Glutamatergic neuron (in vitro differentiated cells): ENCODE measurements at places on chromosomes 16 and 17.
A peak's percentile ranks its signal among the peaks of the same experiment; 100 is the strongest.

DNA sequence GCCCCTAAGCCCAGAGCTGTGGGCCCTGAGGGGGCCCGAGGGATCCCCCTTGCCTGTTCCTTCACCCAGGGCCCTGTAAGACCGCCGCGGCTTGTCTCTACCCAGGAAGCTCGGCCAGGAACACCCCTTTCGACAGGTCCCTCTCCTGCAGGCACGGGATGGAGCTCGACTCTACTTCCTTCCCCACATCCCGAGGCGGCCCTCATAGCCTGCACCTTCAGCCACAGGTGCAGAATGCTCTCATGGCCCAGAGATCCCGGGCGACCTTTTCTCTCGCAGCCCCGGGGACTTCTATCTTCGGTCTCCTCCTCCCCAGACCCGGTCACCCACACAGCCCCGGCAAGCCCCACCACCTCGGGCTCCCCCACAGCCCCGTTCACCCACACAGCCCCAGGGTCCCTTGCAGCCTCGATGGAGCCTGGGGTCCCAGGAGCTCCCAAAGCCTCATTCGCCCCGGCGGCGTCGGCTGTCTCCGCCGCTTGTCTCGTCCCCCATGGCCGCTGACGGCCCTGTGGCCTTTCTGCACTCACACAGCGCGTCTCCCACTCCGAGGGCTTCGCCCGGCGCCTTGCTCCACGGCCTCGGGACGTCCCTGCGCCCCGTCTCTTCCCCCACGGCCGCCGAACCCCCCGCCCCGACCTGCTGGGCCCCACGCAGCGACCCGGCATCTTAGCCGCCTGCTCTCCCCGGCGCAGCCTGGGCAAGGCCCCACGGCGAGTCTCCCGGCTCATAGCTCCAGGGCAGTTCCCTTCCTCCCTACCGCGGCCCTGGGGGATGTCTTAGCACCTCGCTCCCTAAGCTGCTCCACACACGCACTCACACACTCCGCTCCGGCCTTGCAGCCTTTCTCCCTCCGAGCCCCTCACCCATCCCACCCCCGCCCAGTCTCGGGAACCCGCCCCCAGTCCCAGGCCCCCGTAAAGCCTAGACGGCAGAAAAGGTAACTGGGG is 650 bp downstream of the KIAA0753 start:
- peak; percentile 56 for DNase-seq

- no peak for DNase-seq
These were observed 1.5 kb downstream of the ITGAL start for GRCh38 chr16:30474074-30474452.

DNA sequence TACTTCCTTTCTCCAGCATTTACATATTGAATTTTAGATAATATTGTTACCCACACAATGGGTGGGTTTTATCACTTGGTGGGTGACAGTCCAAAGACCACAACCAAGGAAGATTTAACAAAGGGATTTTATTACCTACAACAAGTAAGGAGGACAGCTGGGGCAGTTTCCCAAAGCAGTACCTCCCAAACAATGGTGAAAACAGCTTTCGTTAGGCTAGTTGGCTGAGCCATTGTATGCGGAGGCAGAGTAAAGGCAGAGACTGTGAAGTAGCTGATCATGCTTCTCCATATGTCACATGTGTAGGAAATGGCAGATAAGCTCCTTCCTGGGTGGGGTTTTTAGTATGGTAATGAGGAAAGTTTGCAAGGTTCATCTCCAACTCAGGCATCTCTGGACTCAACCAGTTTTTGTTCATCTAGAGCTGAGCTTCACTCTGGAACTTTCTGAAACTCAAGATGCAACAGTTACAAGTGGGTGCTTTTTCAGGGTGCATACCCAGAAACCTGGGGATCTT is 104.3 kb upstream of the PSMD7 start:
- no peak for DNase-seq

DNA sequence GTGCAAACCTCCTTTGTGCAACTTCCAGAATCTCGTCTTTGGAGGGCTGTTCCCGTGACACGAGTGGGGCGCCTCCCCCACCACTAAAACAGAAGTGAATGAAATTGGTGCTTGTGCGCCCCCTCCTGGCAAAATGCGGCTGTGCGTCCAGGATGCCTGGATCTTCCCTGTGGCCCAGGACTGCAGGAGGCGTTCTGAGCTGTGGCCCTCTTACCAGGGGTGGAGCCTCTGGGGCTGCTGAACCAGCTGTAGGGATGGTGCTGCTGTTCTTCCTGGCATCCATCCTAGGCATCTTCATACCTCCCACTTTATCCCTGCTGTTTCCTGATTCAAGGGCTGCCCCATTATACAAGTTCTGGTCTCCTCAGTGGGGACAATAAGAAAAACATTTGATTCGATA is 18.5 kb upstream of the NAGLU start:
- DNase-seq: peak; percentile 77

DNA sequence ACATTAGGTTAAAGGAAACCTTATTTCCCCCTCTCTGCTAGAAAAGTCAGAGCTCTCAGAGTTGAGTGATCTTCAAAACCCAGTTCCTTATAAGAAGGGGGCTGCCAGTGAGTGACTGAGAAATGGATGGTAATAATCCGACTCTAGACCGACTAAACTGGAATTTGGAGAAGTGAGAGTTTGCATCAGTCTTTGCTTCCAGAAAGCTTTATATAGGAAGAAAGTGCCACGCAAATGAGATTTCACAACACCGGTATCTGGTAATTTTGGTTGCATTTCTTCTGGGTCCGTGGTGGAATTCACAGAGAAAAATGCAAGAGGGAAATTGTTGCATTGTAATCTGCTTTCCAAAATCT is 271.4 kb downstream of the MAF start:
- DNase-seq: no peak

- DNase-seq: no peak
These were observed 62.4 kb downstream of the NKD1 start for GRCh38 chr16:50610331-50611262.

GRCh38 chr17:80421381-80422090 is 6.6 kb downstream of the ENDOV start:
- DNase-seq: no peak

DNA sequence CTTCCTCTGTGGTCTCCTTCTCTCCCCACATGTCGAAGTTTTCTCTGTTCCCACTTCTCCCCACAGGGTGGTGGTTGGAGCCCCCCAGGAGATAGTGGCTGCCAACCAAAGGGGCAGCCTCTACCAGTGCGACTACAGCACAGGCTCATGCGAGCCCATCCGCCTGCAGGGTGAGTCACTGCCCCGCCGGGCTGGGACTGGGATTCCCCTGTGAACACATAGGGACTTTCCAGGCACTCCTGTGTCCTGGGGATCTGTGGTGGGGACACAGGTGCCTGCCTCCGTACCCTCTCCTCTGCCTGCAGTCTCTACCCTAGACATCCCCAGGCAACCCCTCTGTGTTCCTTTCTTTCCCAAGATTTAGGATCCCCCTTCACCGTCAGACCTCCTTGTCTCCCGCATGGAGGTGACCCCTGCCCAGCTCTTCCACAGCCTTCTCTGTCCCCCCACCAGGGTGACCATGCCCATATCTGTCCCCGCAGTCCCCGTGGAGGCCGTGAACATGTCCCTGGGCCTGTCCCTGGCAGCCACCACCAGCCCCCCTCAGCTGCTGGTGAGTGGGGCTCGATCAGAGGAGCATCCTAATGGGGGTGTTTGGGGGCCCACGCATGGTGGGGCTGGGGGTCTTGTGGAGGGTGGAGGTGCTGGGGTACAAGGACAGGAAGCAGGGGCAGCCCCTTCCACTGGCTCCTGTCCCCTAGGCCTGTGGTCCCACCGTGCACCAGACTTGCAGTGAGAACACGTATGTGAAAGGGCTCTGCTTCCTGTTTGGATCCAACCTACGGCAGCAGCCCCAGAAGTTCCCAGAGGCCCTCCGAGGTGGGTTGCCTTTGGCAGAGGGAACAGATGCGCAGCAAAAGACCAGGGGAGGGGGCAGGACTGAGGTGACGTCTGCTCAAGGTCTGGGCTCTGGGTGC is 5.8 kb downstream of the ITGAM start:
- no peak for DNase-seq

GRCh38 chr16:47358816-47359215 is 102.0 kb downstream of the ITFG1 start:
- DNase-seq: no peak

DNA sequence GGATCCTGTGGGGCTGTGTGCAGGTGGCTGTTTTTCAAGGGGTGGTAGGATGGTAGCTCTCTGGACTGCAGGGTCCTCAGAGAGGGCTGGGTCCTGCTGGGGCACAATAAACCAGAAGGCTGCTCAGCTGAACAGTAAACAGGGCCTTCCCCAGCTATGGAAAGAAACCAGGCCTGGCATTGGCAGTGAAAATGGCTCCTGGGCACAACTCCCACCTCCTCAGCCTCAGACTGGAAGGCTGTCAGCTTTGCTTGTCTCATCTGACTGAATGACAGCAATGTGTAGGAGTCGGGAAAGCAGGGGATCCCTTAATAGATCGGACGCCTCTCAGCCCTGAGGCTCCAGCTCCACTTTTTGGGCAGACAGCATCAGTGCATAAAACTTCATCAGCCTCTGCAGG is 59.8 kb upstream of the NLRP1 start:
- DNase-seq: no peak

- DNase-seq: no peak
These were observed 498 bp downstream of the IGFALS start for GRCh38 chr16:1792836-1793577.

- no peak for DNase-seq
These were observed 50.7 kb downstream of the PRMT7 start for GRCh38 chr16:68361485-68361884.

DNA sequence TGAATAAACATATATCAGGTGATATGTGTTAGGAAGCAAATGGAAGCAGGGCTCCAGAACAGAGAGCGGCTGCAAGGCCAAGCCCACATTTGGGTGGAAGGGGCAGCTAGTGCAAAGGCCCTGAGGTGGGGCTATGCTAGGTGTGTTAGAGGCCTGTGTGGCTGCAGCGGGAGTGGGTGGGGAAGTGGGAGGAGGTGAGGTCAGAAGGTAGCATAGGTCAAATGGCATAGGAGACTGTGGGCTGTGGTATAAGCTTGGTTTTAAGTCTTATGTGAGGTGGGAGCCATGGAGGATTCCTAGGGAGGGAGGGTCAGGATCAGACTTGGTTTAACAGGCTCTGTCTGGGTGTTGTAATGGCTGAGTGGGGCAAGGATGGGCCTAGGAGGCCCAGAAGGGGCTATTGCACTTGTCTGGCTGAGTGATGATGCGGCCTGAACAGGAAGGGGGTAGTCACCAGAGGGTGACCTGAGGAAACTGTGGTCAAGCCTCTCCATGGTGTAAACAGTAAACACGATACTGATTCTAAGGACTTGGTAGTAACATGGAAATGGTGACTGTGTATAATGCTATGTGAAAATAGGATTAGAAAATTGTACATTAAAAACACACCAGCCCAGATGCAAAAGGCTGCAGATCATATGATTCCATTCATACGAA is 31.1 kb downstream of the RAI1 start:
- no peak for DNase-seq

- no peak for DNase-seq
These were observed 135.5 kb upstream of the MYOCD start for GRCh38 chr17:12530161-12530560.

- DNase-seq: no peak
These were observed 156.9 kb upstream of the CIBAR2 start for GRCh38 chr16:85269165-85269564.

DNA sequence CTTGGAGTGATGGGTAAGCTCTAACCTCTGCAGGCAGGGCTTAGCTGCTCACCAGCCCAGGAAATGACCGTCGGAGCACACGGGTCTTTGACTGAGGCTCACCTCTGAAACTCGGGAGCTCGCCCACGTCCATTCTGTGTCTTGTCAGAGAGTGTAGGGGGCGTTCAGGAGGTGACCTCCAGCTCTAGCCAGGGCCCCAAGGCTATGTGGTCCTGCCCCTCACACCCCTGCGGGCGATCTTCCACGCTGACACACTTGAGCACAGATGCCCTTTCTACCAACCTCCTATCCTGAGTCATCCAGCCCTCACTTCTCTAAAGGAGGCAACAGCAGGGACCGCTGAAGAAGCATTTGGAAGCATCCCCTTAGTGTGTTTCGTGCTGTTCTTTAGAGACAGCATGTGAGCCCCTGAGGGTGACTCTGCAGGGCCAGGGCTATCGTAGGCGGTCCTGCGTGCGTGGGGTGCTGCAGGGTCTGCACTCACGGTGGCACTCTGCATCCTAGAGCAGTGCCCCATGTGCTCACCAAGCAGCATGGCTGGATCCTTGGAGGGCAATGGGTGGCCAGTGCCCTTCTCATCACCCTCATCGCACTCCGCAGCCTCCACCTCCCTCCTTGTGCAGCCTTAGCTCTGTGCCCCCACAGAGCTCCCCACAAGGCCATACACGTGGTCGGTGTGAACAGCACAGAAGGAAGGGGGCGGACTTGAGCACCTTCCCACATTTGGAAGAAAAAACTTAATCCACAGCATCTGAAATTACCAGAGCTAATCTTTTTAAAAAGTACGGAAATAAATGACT is 33.8 kb downstream of the SLC47A1 start:
- no peak for DNase-seq

GRCh38 chr16:22861580-22861979 is 47.6 kb downstream of the HS3ST2 start:
- no peak for DNase-seq

DNA sequence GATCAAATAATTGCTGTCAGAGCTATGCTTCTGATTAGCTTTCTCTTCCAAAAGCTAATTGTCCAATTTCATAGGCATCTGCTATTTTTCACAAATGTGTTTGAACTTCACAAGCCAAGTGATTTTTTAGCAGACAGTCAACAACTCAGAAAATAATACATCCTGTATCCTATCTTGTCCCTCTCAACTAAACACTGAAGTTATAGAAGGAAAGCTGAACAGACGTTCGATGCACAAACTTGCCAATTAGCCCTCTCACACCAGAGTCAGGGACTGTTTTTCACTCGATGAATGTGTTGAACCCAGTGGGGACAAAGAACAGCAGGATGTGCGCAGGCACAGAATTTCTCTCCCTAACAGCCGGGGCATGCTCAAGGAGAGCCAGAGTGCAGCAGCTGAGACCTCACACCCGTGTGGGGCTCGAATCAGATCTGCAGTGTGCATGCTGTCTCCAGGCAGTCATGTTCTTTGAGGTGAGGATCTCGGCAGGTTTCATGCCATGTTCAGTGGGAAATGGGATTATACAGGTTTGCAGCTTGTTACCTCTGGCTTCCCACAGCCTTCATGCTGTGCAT is 246.7 kb upstream of the SDK2 start:
- peak; percentile 51 for DNase-seq

- DNase-seq: no peak
These were observed 212.3 kb downstream of the SHISA9 start for GRCh38 chr16:13113741-13114140.

GRCh38 chr16:85657996-85658395 is 30.8 kb downstream of the GINS2 start:
- DNase-seq: no peak

DNA sequence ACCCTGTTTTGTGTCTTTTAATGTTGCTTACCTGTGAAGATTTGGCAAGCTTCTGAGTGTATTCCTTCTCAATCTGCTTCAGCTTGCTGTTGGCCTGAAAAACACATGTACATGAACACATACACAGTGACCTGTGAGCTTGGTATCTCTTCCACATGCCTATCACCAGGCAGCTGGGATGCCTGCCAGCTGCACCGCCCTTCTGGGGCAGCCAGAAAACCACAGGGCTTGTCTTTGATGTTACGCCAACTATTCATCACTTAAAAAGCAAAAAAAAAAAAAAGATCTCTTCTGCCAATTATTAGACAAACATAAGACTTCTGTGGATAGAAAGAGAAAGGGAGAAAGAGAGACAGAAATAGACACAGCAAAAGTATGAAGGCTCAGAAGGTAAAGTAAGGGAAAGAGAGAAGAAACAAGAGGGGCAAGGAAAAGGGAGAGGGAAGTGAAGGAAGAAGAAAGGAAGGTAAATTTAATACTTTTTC is 189.2 kb upstream of the AXIN2 start:
- DNase-seq: no peak

GRCh38 chr17:36544044-36544306 is 744 bp upstream of the GGNBP2 start:
- no peak for DNase-seq
